Hematopoietic multipotent progenitor cell treated with erythropoietin and hydrocortisone succinate and interleukin-3 and kit ligand, for 17 days (in vitro differentiated cells): ENCODE measurements at places on chromosomes 13 and 19.

DNA sequence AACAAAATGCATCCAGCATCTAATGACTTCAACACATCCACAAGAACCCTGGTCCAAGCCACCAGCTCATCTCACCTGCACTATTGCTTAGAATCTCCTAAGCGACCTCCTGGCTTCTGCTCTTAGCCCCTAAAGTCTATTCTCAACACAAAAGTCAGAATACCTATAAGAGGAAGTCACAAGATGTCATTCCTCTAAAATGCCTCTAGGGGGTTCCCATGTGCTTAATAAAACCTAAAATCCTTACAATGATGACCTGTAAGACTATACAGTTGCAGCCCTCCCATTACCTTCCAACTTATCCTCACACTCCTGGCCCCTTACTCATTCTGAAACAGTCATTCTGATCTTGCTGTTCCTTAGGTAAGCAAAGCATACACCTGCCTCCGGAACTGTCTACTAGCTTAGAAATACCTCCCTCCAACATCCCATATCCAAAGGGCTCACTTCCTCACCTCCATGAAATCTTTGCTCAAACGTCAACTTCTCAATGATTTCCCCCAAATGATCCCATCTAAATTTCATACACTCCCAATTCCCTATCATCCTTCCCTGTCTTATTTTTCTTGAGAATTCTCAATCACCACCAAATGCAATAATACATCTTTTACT, 10.0 kb downstream of the ATP7B start:
- DNase-seq, result peak; percentile 74

GRCh38 chr19:39128516-39129079, 3.0 kb downstream of the PAK4 start:
- DNase-seq, result no peak

DNA sequence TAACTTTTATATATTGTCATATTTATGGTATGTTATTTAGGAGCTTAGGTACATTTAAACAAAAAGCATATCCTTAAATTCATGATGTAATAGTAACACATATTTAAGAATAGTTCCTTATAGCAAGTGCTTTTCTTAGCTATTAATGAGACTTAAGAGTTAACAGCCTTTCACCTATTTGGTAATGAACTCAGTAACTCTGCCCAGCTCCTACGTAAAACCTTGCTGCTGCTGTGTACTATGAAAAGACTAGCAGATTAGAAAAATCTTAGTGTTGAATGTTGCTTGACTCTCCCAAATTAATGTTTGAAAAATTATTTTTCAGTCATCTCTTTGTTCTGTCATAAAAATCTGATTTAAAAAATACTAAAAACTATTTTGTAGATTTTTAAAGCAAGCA, 6.9 kb downstream of the GPR180 start:
- no peak for DNase-seq

DNA sequence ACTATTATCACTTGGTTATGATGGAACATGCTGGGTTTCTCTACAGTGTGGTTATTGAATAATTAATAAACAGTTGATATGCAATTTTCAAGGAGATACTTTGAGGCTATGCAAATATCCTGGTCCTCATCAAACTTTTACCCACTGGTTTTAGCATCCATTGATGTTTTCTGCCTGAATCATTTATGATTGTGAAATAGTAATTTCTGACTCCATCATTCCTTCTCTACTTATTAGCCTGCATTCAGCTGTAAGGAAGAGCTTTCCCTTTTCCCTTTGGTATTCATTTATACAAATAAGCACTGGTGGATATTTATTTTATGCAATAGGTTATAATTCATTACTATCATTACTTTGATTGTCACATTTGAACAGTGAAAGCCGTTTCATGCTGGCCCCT, 13.9 kb upstream of the DNAJC15 start:
- DNase-seq, result no peak

DNA sequence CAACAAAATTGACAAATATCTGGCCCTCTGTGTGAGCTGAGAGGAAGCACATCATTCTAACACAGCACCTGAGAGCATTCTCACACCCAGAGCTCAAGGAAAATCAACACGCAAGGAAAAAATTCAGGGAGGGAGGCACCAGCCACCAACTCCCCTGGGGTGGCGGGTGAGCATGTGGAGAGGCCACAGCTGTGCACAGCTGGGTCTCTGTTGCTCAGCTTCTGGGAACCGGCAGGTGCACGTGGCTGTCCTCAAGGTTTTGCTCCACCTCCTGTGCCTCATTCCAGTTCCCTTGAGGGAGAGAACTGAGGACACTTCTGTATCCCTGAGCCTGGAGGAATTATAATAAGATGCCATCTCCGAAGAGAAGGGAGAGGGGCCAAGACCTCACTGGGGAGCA, 134.0 kb downstream of the USP12 start:
- DNase-seq, result no peak

GRCh38 chr19:55353803-55354697, 469 bp downstream of the COX6B2 start:
- peak; percentile 65 for DNase-seq

DNA sequence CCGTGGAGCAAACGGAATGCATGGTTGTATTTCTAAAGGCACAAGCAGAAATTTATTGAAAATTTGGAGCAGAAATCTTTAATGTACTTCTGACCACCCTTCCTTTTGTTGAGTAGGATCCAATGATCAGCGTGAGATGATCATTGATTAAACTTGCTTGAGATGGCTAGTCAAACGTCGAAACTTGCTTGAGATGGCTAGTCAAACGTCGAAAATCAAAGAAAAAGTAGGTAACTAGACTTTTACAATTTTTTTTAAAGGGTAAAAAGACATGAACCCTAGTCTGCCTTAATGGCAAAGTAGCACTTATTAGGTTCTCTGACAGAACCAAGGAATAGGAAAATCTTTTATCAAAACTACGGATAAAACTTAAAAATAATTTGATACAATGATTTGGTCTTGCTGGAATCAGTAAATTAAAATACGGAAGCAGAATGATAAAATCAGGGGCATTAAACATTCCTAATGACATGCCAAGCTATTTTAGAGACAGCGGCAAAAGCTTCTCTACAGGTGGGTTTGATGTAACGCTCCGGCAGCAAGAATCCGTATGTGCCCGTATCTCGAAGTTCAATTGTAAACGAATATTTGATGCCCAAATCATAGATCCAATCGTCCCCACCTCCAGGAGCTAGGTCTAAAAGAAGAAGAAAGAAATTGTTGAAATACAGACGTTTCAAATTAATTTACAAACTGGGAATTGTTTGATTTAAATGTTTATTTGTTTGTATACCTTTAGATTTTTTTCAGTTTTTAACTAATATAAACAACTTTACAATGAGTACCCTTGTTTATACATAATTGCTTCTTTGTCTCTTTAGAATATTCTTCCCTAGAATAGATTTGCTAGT, 841 bp upstream of the ZC3H13 start:
- no peak for DNase-seq

DNA sequence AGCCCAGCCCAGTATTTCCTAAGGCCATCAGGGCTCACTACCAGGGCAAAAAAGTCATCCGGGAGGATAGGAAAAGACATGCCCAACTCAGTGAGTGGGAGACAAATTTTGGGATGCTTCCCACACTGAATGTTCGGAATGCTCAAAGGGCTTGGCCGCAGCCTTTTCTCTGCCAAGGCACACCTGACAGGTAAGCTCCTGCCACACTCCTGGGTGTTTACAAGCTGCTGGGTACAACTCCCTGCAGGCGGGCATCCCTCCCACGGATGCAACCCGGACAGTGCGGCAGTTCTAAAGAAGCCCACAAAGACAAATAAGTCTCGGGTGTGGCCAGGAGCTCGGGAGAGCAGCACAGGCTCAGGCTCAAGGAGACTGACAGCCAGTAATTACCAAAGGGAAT, 28.1 kb downstream of the SLC7A1 start:
- no peak for DNase-seq

GRCh38 chr13:27765650-27766049, 26.6 kb upstream of the GSX1 start:
- DNase-seq, result no peak

GRCh38 chr13:76725211-76725610, 161.0 kb downstream of the KCTD12 start:
- DNase-seq, result no peak

DNA sequence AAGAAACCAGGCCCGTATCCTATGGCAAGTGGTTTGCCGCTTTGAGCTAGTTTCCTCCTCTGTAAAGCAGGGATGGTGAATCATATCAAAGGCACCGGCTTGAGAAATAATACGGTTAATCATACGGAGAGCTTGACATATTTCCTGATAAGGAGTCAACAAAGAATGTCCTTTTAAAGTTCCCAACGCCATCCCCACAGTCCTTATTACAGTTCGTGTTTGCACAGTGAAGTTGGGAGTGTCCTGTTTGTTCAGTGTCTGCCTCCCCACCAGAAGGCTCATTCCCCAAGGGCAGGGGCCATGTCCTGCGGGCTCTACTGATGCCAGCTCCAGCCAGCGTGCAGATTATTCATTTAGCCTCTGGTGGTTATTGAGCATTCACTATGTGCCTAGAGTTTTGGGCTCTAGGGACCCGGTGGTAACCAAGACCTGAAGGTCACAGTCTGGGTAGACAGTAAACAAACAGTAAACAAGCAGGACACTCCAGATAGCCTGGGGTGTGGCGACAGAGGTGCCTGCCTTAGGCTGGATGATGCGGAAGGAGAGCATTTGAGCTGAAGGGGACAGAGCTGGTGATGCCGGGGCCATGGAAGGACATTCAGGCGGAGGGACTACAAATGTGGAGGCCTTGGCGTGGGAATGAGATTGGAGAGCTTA, 6.3 kb downstream of the GRAMD1A start:
- DNase-seq, result no peak

- DNase-seq, result no peak
These were observed 178.2 kb downstream of the B3GLCT start for GRCh38 chr13:31377946-31378345.
